ENCODE measurements at places on chromosomes 7 and 10. TPM values are rescaled to one million over a fixed set of nuclear protein-coding genes. Genes with fewer than 3 reads are reported as not detected.

DNA sequence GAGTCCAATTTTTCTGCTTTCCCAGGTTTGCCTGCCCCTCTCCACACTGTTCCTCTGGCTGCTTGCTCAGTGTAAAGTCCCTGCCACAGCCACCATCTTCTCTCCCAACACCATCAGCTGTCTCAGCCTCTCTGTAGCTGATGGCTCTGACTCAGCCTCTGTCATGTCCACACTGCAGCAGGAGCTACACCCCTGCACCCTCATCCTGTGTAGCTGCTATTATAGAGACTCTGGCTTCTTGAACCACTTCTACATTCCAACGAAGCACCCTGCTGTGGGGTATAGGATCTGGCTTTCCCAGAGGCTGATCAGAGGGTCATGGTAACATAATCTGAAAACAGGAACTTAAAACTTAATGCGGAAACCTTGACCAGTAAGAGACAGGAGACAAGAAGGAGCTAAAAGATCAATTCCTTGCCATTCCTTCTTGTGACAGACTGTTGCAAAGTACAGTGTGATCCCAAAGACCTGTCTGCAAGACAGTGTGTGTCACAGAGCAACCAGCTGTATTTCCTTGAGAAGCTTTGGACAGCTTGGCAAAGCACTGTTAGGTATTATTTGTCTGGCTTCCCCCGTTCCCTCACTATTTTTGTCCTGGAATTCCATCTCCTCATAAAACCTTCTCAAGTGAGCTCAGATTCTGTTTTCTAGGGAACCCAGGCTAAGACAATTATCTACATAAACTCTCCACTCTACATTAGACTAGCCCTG lies 42.3 kb downstream of the NRCAM start:
- peak; percentile 30 for DNase-seq

DNA sequence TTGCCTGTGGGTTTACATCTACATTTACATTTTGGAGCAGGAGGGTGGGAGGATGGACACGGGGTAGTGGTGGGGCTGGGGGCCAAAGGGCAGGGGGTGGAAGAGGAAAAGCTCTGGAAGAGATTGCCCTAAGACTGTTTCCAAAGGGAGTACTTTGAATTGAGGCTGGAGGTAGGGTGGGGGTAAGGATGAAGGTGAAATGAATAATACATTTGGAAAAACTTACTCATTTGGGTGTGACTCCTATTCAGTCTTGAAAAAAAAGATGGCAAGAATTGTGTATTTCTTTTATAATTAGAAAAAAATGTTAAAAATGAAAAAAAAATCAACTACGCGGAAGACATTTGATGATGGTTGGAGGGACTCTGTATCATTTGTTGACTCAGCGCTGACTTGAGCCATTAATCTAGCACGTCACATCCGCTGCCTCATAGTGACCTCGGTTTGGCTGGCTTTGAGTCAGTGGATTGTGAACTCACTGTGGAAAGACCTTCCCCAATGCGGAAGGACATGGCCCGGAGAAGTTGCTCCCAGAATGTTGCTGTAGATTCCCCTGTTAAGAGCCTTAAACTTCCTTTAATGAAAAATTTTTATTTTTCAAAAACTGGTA lies 2.8 kb downstream of the FAM180A start:
- no peak for DNase-seq

DNA sequence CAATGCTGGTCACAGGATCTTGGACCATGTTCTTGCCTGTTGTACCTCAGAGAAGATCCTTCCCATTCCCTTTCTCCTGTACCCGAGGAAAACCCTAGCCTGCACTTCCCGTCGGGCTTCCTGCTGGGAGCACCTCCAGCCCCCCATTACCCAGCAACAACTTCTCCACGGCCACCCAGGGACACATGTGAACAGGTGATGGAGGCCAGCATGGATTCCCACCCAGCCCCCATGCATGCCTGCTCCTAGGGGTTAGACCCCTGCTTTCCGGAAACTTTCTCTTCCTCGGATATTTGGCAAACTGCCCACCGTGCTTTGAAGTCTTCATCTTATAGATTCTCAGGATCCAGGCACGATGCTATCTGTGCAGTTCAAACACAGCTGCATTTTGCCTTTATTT lies 67.3 kb downstream of the CALML3 start:
- DNase-seq: no peak

GRCh38 chr7:41029072-41029499 lies 673.8 kb downstream of the INHBA start:
- DNase-seq: no peak

DNA sequence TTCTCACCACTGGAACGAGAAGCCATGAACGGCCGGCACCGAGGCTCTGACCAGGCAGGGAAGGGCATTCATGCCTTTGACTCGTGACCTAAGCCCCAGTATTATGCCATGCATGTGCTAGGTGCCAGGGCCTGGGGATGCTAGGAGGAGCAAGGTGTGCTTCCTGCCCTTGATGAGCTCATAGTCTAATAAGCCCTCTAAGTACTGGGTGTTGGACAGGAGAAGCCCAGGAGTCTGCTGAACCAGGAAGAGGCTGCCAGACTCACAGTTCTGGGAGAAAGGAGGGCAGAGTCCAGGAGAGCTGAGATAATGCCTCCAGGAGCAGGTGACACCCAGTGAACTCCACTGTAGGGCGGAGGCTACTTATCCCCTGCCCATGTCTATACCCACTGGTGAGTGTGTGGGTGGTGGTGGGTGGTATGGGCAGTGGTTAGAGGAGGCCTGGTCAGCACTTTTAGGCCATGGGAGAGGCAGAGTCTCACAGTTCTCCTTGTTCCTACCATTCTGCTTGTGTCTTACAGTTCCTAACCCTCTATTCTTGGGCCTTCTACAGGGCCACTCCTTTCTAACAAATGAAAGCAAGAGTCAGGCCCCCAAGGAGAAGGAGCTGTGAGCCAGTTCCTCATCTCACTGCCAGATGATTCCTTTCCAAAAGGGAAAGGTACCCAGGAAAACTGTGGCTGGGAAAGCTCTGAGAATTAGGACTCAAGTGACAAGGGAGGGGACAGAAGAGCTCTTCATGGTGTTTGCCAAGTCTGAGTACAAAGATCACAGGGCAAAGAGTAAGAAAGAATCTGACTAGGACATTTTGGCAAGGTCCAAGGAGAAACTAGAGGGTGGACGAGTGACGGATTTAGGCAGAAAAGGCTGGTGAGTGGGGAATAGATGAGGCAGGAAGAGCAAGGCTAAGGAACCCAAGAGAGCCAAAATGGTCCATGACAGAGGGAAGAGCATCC lies 3.6 kb upstream of the MXI1 start:
- no peak for DNase-seq

The TEX36 gene
- total RNA-seq: not detected

The PAPOLB gene
- total RNA-seq: 0.27 TPM

The HYAL4 gene
- not detected for total RNA-seq

All from WTC11 (cell line).